ENCODE measurements at places on chromosomes 13 and 19. TPM values are rescaled to one million over a fixed set of nuclear protein-coding genes. Genes with fewer than 3 reads are reported as not detected.

DNA sequence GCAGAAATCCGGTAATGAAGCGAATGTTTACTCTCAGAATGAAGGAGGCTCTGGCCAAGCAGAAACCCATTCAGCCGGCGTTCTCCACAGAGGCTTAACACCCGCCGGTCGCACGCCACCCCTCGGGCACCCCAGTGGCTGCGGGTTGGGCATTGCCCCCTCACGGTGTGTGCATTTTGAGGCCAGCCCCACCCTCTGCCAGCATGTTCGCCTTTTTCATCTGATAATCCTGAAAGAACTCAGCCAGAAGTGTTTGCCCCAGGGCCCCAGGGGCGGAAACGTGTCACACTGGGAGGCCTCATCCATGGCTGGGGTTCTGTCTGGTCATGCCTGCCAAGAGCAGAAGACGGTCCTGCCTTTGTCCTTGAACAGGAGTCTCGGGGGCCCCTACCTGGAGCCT, 34.2 kb downstream of the COMP start:
- H3K27me3 ChIP-seq: no peaks in the 10 kb centered on the region
- no peak overlapping the region for H3K4me3 ChIP-seq
- DNase-seq: no peak
- no peak overlapping the region for H3K27ac ChIP-seq

The LHFPL6 gene
- total RNA-seq: 68.9 TPM

DNA sequence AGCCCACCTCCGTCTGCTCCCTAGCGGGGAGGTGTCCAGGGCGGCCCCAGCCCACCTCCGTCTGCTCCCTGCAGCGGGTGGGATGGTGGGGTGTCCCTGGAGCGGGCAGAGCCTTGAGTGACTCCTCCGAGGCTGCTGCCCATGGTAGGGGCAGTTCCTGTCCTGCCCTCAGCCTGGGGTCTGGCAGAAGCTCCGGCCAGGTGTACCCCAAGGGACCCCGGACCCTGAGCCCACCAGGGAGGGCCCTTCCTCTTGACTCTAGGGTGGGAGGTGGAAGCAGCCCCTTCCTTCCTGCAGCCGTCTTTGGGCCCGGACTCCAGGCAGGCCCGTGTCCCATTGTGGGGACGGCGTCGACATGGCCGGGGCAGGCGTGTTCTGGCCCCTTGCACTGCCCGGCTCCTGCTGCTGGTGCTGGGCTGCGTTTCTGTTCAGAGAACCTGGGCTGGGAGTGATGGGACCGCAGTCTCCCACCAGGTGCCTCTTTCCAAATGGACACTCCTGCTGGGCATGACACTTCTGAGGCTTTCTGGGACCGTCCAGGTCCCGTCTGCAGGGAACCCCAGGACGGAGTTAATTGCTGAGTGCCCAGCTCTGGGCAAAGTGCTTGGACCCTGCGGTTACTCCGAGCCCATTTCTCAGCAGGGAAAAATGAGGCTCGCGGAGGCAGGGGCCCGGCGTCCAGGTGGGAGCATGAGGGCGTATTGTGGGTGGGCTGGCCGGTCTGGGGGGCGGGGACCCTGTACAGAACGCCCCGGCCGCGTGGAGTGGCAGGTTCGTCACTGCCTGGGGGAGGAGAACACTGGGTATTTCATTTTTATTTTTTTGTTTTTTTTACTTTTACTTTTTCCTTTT, 19.8 kb downstream of the ARID3A start:
- no peak overlapping the region for H3K4me3 ChIP-seq
- no peaks in the 10 kb centered on the region for H3K36me3 ChIP-seq
- no peaks in the 10 kb centered on the region for H3K27me3 ChIP-seq
- H3K4me1 ChIP-seq: peaks cover 11% of the 10 kb centered on the region

DNA sequence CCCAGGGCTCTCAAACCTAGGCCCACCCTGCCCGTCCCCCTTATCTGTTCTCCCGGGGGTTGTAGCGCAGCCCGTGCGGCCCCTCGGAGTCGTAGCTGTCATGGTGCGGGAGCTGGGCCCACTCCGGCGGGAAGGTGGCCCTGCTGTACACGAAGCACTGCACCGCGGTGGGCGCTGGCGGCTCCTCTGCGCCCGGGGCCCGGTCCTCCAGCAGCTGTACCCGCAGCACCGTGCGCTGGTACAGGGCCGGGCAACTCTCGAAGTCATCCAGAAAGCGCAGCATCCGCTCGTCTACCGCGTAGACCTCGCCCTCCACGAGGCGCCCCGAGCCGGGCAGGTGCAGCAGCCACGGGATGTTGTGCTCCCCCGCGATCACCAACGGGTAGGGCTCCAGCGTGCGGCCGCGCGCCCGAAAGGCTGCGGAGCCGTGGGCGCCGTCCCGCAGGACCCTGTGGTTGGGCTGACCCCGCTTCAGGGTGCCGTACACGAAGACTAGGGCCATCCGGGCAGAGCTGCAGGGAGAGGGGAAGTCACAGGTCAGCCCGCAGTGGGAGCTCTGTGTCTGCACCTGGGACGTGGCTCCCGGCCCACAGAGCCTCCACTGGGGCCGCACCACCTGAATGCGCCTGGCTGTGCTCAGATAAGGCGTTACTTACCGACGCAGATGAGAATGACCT, 56.4 kb downstream of the GGACT start:
- H3K27me3 ChIP-seq: no peaks in the 10 kb centered on the region
- no peak for DNase-seq
- H3K4me1 ChIP-seq: no peaks in the 10 kb centered on the region
- H3K4me3 ChIP-seq: no peak overlapping the region

GRCh38 chr13:57629821-57630235, 1.7 kb upstream of the PCDH17 start:
- no peak for DNase-seq
- H3K27ac ChIP-seq: no peak overlapping the region
- peaks cover 21% of the 10 kb centered on the region for H3K27me3 ChIP-seq
- no peaks in the 10 kb centered on the region for H3K36me3 ChIP-seq
- H3K4me3 ChIP-seq: no peak overlapping the region
- H3K4me1 ChIP-seq: no peaks in the 10 kb centered on the region

The SLC27A5 gene
- 0.38 TPM for total RNA-seq

The CALR3 gene
- total RNA-seq: not detected

The GPR108 gene
- 38.2 TPM for total RNA-seq

DNA sequence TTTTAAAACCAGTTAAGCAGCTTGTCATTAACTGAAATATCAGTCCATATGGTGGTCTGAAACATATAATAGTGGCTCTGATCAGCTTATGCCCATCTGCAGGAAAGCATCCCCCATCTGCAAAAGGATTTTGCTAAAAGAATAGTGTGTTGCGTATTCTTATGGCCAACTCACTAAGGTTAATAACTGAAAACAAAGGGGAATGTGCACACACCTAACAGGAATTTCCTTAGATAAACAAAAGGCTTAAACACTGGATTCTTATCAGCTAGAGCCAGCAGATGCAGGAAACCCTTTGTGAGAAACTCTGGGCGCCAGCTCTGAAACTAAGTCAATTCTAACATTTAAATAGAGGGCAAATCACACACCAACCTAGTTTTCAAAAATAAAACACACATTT, 22.1 kb downstream of the VPS36 start:
- H3K36me3 ChIP-seq: peaks cover 58% of the 10 kb centered on the region
- no peak overlapping the region for H3K4me3 ChIP-seq
- no peaks in the 10 kb centered on the region for H3K27me3 ChIP-seq

The SOX1 gene
- total RNA-seq: not detected

The EEF1AKMT1 gene
- total RNA-seq: 10.6 TPM

The ZNF274 gene
- total RNA-seq: 5.2 TPM

The IL17D gene
- total RNA-seq: 4.3 TPM

The LRRC4B gene
- not detected for total RNA-seq

DNA sequence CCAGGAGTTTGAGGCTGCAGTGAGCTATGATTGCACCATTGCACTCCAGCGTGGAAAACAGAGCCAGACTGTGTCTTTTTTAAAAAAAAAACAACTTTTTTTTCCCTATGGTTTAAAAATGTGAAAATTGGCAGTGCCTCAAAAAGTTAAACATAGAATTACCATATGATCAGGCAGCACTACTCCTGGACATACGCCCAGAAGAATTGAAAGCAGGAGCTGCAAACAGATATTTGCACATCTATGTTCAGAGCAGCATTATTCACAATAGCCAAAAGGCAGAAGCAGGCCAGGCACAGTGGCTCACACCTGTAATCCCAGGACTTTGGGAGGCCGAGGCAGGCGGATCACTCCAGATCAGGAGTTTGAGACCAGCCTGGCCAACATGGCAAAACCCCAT, 3.8 kb upstream of the RETN start:
- H3K27me3 ChIP-seq: peaks cover 21% of the 10 kb centered on the region
- no peak for DNase-seq
- no peak overlapping the region for H3K27ac ChIP-seq
- H3K36me3 ChIP-seq: no peaks in the 10 kb centered on the region
- H3K4me1 ChIP-seq: no peaks in the 10 kb centered on the region

The U2AF1L4 gene
- 17.6 TPM for total RNA-seq

- no peaks in the 10 kb centered on the region for H3K36me3 ChIP-seq
- no peak overlapping the region for H3K4me3 ChIP-seq
- H3K4me1 ChIP-seq: peaks cover 12% of the 10 kb centered on the region
- no peaks in the 10 kb centered on the region for H3K27me3 ChIP-seq
- no peak for DNase-seq
Measured at GRCh38 chr19:17357724-17358123, 19.4 kb downstream of the PLVAP start.

- H3K36me3 ChIP-seq: 0 out of 2 replicates have a peak, but pooled peaks cover 4% of the 10 kb centered on the region
- peak within 1 kb of the TSS; percentile 53 for H3K4me3 ChIP-seq
- peaks cover 5% of the 10 kb centered on the region for H3K27me3 ChIP-seq
- H3K4me1 ChIP-seq: no peaks in the 10 kb centered on the region
- peak; percentile 75 for DNase-seq
Measured at GRCh38 chr13:35475960-35476943, at the start of gene MAB21L1. Gene MAB21L1, minus strand, starts transcription at chr13:35476689. Its CDS starts 551 bp downstream, at chr13:35476138.

The JAK3 gene
- 5.4 TPM for total RNA-seq

The KCNJ14 gene
- 0.53 TPM for total RNA-seq

The PSG6 gene
- total RNA-seq: not detected

DNA sequence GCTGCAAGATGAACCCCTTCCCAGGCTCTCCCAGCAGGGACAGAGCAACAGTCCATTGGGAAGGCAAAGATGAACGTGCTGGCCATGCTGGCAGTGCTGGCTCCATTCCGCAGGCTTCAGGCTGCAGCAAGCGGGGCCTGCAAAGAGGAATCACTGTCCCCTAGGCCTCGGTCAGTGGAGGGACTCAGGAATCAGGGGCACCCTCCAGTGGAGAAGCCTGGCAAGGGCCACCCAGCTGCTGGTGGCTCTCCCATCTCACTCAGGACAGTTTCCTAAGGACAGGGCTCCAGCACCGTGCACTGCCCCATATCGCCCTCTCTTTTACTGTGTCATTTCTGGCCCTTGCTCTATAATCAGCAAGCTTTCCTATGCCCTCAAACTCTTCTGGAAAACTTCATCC, 498.6 kb downstream of the EFNB2 start:
- no peaks in the 10 kb centered on the region for H3K36me3 ChIP-seq
- no peaks in the 10 kb centered on the region for H3K4me1 ChIP-seq
- no peak for DNase-seq
- H3K27ac ChIP-seq: no peak overlapping the region
- H3K4me3 ChIP-seq: no peak overlapping the region

DNA sequence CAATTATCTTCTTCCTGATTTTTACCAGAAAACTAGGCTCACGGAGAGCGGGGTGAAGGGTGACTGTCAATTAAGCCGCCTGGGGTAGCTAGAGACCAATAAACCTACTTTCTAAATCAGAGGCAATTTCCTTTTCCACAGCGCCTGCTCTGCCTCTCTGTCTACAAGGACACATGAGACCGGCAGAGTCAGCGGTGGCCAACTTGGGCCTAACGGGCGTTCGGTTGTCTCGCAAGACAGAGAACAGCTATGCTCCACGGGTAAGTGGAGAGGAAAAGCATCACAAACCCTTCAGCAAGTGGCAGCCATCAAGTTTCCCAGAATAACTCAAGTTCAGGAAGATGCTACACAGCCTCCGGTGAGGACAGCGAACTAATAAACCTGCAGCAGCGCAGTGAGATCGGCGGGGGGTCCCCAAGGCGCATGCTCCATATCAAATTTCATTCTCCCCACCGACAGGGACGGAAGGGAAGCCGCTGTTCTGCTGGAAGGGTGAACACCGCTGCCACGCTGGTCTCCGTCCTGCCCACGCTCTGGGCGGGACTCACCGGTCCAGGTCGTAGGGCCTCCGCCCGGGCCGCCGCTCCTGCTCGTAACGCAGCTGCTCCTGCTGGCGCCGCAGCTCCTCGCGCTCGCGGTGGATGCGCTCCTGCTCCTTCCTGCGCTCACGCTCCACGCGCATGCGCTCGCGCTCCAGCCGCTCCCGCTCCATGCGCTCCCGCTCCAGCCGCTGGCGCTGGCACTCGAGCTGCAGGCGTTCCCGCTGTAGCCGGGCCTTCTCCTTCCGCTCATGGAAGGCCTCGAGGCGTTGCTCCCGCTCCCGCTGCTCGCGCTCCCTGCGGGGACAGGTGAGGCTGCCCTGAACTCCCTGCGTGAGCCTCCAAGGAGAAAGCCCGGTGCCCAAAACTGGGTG, 25.8 kb upstream of the TINCR start:
- no peak overlapping the region for H3K27ac ChIP-seq
- no peaks in the 10 kb centered on the region for H3K27me3 ChIP-seq
- DNase-seq: no peak
- no peaks in the 10 kb centered on the region for H3K4me1 ChIP-seq

The PRR19 gene
- total RNA-seq: 2.5 TPM

- H3K36me3 ChIP-seq: peaks cover 2% of the 10 kb centered on the region
- DNase-seq: no peak
- peaks cover 17% of the 10 kb centered on the region for H3K27me3 ChIP-seq
- peaks cover 23% of the 10 kb centered on the region for H3K4me1 ChIP-seq
Measured at GRCh38 chr19:40594255-40594654, 6.9 kb upstream of the LTBP4 start.

The ZFP82 gene
- total RNA-seq: 4.9 TPM

GRCh38 chr13:41231025-41231677, 32.2 kb downstream of the MTRF1 start:
- DNase-seq: no peak
- no peaks in the 10 kb centered on the region for H3K4me1 ChIP-seq
- H3K36me3 ChIP-seq: peaks cover 4% of the 10 kb centered on the region

Measured in SJSA1 (cell line).